ENCODE measurements at places on chromosomes 5 and 9. TPM values are rescaled to one million over a fixed set of nuclear protein-coding genes. Genes with fewer than 3 reads are reported as not detected.
A peak's percentile ranks its signal among the peaks of the same experiment; 100 is the strongest.

DNA sequence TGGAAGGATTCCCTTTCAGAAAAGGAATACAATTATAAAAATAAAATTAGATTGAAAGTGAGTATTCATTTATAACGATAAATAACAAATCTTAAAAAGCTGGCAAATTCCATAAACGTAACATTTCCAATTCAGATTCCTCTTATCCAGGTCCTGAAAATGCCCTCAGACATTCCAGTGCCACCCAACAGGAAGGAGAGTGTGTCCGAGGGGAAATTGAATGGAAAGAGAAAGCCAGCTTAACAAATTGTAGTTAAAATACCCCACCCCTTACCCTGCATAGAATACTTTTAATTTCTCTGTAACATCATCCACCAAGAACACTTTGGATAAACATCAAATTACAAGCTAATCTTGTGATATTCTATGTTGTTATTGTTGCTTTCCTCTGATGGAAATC lies 72.0 kb downstream of the ARHGEF28 start:
- DNase-seq = no peak

FRMD3 gene
- 1.3 TPM for polyA plus RNA-seq

LVRN gene
- polyA plus RNA-seq = 0.02 TPM

CLPTM1L gene
- polyA plus RNA-seq = 202 TPM

CER1 gene
- polyA plus RNA-seq = not detected

DNA sequence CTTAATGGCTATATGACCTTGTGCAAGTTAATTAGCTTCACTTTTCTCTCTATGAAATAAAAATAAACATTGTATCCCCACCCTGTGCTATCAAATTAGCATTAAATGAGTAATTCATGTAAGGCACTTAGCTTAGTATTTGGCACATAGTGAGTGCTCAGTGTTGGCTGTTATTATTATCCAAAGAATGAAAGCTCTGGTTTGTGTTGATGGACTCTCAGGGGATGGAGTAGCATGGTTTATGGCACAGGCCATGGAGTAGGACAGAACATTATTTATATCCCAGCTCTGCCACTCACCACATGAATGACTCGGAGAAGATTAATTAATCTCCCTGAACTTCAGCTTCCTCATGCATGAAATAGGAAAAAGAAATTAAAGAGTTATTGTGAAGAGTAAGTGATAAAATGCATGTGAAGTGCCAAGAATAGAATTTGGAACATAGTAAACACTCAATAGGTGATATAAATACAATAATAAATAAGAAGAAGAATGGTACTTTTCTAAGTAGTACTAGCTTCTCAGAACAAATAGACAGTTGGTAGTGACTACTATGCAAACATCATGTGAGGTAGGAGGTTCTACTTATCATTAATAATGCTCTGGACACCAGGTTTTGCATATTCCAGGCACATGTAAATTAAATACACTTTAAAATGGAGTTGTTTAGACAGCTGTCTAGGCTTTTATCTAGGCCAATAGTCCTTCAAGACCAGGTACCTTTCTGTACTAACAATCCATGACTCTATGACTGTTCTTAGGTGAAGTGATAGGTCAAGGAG lies 146.4 kb downstream of the GRIA1 start:
- no peak for DNase-seq

ARID3C gene
- polyA plus RNA-seq = 0.11 TPM

- DNase-seq = no peak
These were observed 513.5 kb downstream of the AGTPBP1 start for GRCh38 chr9:85228111-85228855.

GRCh38 chr5:8644377-8644776 lies 775.4 kb downstream of the MTRR start:
- no peak for DNase-seq

GRCh38 chr9:129162497-129163197 lies 15.4 kb downstream of the IER5L start:
- peak; percentile 58 for DNase-seq

NAIP gene
- polyA plus RNA-seq = 4.2 TPM

DNA sequence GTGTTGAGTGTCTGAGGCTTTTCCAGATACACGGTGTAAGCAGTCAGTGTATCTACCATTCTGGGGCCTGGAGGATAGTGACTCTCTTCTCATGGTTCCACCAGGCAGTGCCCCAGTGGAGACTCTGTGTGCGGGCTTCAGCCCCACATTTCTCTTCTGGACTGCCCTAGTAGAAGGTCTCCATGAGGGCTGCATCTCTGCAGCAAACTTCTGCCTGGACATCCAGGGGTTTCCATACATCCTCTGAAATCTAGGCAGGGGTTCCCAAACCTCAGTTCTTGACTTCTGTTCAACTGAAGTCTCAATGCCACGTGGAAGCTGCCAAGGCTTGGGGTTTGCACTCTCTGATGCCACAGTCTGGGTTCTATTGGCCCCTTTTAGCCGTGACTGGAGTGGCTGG lies 256.6 kb upstream of the ITGA1 start:
- DNase-seq = no peak

DNA sequence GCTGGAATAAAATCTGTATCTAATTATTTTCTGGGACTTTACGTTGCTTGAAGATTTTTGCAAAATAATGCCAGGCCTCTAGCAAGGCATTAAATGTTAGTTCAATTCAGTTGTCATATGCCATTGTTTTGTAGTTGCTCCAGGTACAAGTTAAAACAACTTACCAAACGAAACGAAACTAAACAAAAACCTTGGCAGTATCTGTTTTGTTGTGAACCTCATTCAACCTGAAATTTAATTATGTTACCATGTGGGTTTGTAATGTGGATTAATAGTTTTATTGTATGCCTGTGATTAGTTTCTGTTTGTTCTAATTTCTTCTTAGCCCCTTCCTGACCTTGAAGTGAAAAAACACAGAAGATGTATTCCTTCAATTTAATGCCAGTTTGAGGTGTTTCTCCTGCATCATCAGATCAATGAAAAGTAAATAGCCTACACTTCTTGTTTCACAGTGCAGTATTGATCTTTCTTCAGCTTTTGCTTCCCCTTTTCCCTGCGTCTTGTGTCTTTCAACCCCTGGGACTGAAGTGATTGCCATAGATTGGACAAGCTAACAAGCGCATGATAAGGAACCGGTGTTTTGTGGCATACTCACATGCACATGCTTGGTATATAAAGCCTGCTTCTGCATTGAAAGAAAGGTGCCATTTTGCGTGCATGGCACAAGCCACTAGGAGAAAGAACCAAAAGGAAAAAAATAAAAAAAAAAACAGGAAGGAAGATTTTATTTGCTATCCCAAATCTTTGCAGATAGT lies 699.0 kb upstream of the ARRDC3 start:
- no peak for DNase-seq
